ENCODE measurements at places on chromosomes 5 and 9.

GRCh38 chr9:87301371-87301770 is 196.3 kb upstream of the DAPK1 start:
- no peak for DNase-seq

GRCh38 chr5:143494162-143494561 is 90.7 kb upstream of the NR3C1 start:
- DNase-seq: peak; percentile 21

- no peak for DNase-seq
Observed at GRCh38 chr5:31421806-31422586, 109.9 kb downstream of the DROSHA start.

GRCh38 chr5:40308867-40309266 is 370.8 kb upstream of the PTGER4 start:
- DNase-seq: no peak

GRCh38 chr5:167489202-167489601 is 802.2 kb upstream of the WWC1 start:
- DNase-seq: no peak

- DNase-seq: no peak
Observed at GRCh38 chr5:159837860-159838259, 78.4 kb upstream of the ADRA1B start.
